ENCODE measurements at places on chromosomes 6 and 20. TPM values are rescaled to one million over a fixed set of nuclear protein-coding genes. Genes with fewer than 3 reads are reported as not detected.
A peak's percentile ranks its signal among the peaks of the same experiment; 100 is the strongest.

Gene PTCHD4
- 0.11 TPM for total RNA-seq

GRCh38 chr6:18126121-18126520 lies 3.6 kb upstream of the NHLRC1 start:
- DNase-seq: no peak

DNA sequence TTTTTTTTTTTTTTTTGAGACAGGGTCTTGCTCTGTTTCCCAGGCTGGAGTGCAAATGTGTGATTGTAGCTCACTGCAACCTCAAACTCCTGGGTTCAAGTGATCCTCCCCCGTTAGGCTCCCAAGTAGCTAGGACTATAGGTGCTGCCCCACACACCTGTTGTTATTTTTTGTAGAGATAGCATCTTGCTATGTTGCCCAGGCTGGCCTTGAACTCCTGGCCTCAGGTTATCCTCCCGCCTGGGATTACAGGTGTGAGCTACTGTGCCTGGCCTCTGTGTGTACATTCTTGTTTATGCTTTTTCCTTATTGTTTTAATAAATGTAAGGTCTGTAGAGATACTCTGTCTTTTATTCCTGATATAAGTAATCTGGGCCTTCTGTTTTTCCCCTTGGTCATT lies 14.8 kb downstream of the CD2AP start:
- no peak for DNase-seq

- peak; percentile 24 for DNase-seq
Measured at GRCh38 chr6:167153521-167153959, 4.2 kb downstream of the GPR31 start.

- DNase-seq: no peak
Measured at GRCh38 chr6:24600903-24601302, 45.1 kb downstream of the KIAA0319 start.

Data from adrenal gland (tissue), 19 donors.